ENCODE measurements at places on chromosomes 12 and 14.

DNA sequence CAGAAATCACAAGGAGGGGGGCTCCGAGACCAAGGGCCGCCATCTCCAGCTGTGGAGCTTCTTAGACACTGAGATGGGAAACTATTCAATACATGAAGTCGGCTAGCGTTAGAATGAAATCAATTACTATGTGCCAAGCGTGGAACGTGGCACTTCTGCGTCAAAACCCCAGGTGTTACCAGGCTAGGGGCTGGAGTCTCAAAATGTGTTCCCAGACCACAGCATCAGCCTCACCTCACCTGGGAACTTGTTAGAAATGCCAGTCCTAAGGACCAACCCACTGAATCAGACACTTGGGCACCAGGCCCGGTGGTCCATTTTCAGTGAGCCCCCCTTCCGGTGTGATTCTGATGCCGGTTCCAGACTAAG is 5.0 kb upstream of the SETD1B start:
- no peak for DNase-seq

DNA sequence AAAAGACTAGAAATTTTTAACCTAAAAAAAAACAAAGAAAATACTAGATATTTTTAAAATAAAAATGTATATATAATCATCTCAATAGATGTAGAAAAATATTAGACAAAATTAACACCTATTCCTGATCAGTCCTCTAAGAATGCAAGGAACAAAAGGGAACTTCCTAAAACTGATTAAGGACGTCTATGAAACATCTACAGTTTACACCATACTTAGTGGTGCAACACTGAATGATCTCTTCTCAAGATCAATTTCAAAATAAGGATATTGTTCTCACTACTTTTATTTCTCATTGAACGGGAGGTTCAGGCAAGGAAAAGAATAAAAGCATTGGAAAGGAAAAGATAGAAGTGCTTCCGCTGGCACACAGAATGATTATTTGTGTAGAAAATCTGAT is 16.0 kb downstream of the OLR1 start:
- no peak for DNase-seq

GRCh38 chr14:56482310-56482911 is 97.2 kb upstream of the TMEM260 start:
- peak; percentile 59 for DNase-seq

DNA sequence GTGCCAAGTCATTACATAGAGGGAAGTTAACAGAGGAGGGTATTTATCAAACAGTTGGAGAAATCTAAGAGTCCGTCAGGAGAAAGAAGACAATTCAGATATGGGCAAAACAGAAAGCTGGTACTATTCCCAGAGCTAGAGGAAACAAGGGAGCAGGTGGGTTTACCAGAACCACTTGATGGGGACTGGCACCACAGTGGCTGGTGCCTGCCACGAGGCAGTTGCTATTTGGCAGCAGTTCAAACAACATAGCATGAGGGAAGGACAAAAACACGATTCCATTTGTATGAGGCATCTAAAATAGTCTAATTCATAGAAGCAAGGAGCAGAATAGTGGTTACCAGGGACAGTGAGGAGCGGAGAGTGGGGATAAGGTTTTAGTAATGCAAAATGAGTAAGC is 24.6 kb upstream of the KLRD1 start:
- DNase-seq, result peak; percentile 44

GRCh38 chr12:7269273-7269672 is 34.6 kb upstream of the ACSM4 start:
- DNase-seq, result no peak

- no peak for DNase-seq
These were observed 45.4 kb downstream of the ALX1 start for GRCh38 chr12:85325442-85325841.

DNA sequence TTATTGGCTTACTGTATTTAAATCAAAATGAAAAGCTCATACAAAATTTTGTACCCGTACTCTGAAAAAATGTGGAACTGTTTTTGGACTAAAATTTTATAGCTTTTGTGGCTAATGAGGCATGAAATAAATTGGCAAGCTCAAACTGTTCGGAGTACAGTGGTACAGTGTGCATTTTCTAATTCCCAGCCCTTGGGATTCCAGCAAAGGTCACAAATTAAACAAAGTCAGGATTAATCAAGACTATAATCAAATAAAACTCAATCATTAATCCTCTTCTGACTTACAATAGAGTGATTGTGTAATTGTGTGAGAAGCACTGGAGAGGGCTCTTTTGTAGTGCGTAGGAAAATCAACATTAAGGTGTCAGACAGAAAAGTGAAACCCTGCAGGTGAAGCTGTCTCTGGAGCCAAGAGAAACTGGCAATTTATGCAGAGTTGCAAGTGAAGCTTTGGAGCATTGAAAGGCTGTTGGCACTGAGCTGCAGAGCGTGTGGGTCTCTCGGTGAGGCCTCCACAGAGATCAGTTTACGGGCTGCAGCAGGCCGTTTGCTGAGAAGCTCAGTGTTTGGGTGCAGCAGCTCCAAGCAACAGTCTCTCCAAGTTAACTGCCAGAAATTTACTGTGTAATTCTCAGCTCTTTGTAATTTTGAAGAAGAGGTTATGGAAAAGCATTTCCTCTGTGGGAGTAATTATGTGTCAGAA is 275.9 kb downstream of the FBXL14 start:
- DNase-seq, result peak; percentile 92

- DNase-seq, result peak; percentile 27
These were observed 178.6 kb downstream of the DPF3 start for GRCh38 chr14:72715215-72715849.

GRCh38 chr14:64671591-64671990 is 32.6 kb upstream of the PLEKHG3 start:
- DNase-seq, result peak; percentile 86

DNA sequence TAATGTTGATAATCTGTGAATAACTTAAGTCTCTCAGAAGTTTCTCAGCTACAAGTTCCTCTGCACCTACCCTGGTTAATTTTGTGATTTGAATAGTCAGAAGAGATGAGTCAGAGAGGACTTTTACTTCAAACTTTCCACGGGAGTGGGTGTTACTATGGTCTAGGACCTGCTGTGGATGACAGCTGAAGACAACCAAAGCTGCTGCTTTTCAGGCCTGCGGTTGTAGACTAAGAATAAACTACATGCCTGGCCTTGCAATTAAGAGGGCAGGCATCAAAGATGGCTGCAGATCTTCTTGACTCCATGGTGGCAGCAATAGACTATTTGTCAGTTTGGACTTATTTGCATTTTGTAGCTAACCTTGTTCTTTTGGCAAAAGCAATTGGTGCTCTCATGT is 227.1 kb upstream of the KRR1 start:
- no peak for DNase-seq

- DNase-seq, result no peak
These were observed 151.0 kb downstream of the SLC25A21 start for GRCh38 chr14:37021390-37021789.

DNA sequence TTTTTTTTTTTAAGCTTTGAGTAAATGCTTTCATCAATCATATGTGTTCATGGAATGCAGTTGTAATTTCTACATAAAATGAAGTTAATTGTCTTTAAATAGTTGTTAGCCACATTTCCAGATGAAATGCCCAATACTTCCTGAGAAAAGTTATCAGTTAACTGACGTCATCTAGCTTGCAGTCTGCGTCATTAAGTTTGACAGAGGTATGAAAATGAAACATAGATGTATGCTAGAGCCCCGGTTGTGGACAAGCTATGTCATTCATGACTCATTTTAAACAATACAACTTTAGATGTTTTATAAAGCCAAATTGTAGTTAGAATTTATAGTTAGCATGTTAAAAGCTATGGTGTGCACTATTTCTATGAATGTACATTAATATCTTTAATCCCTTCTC is 90.7 kb downstream of the PLEKHA5 start:
- no peak for DNase-seq

GRCh38 chr14:81234278-81234677 is 13.5 kb upstream of the GTF2A1 start:
- DNase-seq, result no peak
